ENCODE measurements at places on chromosomes 6 and 20. TPM values are rescaled to one million over a fixed set of nuclear protein-coding genes. Genes with fewer than 3 reads are reported as not detected.

Gene LZTS3
- 14.3 TPM for total RNA-seq

Gene HLA-DMB
- total RNA-seq: 3.5 TPM

Gene ACTL10
- total RNA-seq: 0.13 TPM

Gene NANP
- 3.9 TPM for total RNA-seq

Gene SLC32A1
- not detected for total RNA-seq

Gene ADGRF5
- 34.1 TPM for total RNA-seq

Gene RPL10A
- 547 TPM for total RNA-seq

Gene KIAA0408
- 1.3 TPM for total RNA-seq

Data from heart left ventricle (tissue), 16 donors.